ENCODE measurements at places on chromosomes 5 and 9. TPM values are rescaled to one million over a fixed set of nuclear protein-coding genes. Genes with fewer than 3 reads are reported as not detected.

GRCh38 chr5:149344151-149344550 is 1.1 kb upstream of the GRPEL2 start:
- peak overlapping the region; percentile 49 for H3K4me3 ChIP-seq
- H3K27ac ChIP-seq = peak overlapping the region; percentile 28
- DNase-seq = no peak
- peaks cover 34% of the 10 kb centered on the region for H3K4me1 ChIP-seq
- H3K36me3 ChIP-seq = peaks cover 35% of the 10 kb centered on the region
- peaks cover 9% of the 10 kb centered on the region for H3K27me3 ChIP-seq

DNA sequence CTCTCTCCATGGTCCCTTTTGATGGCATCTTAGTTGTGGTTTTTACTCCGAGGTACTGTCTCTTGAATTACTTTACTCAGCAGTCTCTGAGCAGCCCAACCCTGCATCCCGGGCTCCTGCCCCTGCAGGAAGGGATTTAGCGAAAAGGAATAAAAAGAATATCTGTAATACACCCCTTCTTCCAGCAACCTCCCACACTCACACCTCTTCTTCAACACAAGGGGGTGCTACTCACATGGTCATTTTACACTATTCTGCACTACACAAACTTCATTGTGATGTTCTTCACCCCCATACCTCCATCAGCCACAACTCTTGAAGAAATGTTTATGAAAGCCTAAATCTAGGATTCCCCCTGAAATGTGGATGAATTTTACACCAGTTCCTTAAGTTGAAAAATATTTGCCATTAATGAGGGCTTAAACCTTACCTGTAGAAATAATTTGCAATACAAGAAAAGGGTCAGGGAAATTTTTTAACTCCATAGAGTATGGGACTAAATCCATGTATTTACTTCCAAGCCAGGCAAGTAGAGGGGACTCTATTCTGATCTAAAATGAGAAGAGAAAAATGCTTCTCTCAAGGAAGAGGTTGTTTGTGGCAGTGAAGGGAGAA is 26.0 kb downstream of the TPD52L3 start:
- H3K27me3 ChIP-seq = peaks cover 22% of the 10 kb centered on the region
- peaks cover 15% of the 10 kb centered on the region for H3K4me1 ChIP-seq
- no peak overlapping the region for H3K4me3 ChIP-seq
- H3K27ac ChIP-seq = no peak overlapping the region

GRCh38 chr5:127373858-127374491 is 83.4 kb downstream of the MEGF10 start:
- no peaks in the 10 kb centered on the region for H3K36me3 ChIP-seq
- H3K27ac ChIP-seq = no peak overlapping the region
- no peaks in the 10 kb centered on the region for H3K4me1 ChIP-seq
- H3K27me3 ChIP-seq = peaks cover 7% of the 10 kb centered on the region
- no peak overlapping the region for H3K4me3 ChIP-seq
- no peak for DNase-seq

GRCh38 chr5:67880876-67881275 is 334.7 kb upstream of the PIK3R1 start:
- DNase-seq = no peak
- H3K4me3 ChIP-seq = no peak overlapping the region
- H3K27ac ChIP-seq = no peak overlapping the region
- H3K27me3 ChIP-seq = no peaks in the 10 kb centered on the region

DNA sequence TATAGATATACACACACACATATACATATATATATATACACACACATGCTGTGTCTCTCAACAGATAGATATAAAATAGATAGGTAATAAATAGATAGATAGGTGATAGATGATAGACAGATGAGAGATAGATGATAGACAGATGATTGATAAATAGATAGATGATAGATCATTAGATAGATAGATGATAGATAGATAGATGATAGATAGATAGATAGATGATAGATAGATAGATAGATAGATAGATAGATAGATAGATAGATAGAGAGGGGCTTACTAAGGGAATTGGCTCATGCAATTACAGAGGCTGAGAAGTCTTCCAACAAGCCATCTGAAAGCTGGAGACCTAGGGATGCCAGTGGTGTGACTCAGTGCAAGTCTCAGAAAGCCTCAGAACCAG is 394.5 kb downstream of the ICE1 start:
- no peaks in the 10 kb centered on the region for H3K4me1 ChIP-seq
- no peak for DNase-seq
- no peak overlapping the region for H3K4me3 ChIP-seq
- H3K27ac ChIP-seq = no peak overlapping the region

DNA sequence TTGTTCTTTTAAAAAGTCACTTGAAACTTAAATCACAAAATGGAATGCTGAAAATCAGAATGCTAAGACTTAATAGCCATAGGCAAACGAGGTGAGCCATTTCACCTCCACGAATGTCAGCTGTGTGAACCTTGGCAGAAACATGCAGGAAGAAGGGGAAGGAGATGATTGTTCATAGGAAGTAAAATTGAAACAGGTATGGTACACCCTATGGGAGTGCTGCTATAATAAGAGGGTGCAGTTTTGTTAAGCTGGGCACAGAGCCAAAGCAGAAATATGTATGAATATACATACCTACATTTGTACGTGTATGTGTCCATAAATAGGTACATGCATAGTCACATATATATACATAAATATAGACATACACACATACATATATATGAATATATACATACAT is 51.0 kb upstream of the SPINK5 start:
- H3K36me3 ChIP-seq = no peaks in the 10 kb centered on the region
- DNase-seq = no peak
- no peak overlapping the region for H3K27ac ChIP-seq
- H3K4me1 ChIP-seq = no peaks in the 10 kb centered on the region
- no peak overlapping the region for H3K4me3 ChIP-seq

- no peak overlapping the region for H3K27ac ChIP-seq
- peaks cover 5% of the 10 kb centered on the region for H3K4me1 ChIP-seq
- H3K36me3 ChIP-seq = peaks cover 29% of the 10 kb centered on the region
These were observed 23.1 kb downstream of the SMAD5 start for GRCh38 chr5:136155761-136156160.

DNA sequence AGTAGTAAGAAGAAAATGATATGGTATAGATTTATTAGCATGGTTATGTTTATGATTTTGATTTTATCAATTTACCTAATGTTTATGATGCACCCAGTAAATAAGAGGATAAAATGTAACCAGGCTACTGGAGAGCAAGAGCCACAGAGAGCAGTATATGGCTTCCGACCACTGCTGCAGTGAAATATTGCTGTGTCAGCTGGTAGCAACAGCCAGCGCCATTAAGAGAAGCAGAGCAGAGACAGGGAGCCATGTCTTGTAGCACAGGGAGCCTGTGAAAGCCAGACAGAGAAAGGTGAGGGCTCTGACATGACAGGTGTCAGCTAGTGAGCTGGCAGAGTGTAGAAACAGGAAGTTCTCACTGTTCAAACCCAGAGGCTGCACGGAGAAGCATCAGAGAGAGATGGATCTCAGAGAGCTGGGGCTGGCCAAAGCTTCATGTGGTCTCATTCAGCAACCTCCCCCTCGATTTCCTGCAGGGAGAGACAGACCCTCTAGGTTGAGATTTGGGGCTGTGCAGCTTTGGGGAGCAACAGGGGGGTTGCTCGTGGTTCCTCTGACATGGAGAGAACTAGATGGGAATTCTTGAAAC is 202.1 kb downstream of the MED10 start:
- H3K27ac ChIP-seq = no peak overlapping the region
- H3K36me3 ChIP-seq = no peaks in the 10 kb centered on the region
- DNase-seq = no peak
- peaks cover 3% of the 10 kb centered on the region for H3K27me3 ChIP-seq
- H3K4me1 ChIP-seq = no peaks in the 10 kb centered on the region

GRCh38 chr9:3585606-3586005 is 59.8 kb upstream of the RFX3 start:
- no peak overlapping the region for H3K27ac ChIP-seq
- peaks cover 54% of the 10 kb centered on the region for H3K36me3 ChIP-seq
- no peak for DNase-seq
- H3K4me3 ChIP-seq = no peak overlapping the region
- H3K4me1 ChIP-seq = no peaks in the 10 kb centered on the region

- H3K36me3 ChIP-seq = no peaks in the 10 kb centered on the region
- no peaks in the 10 kb centered on the region for H3K27me3 ChIP-seq
- H3K4me3 ChIP-seq = no peak overlapping the region
- no peak for DNase-seq
These were observed 795.6 kb downstream of the PTPRD start for GRCh38 chr9:9817176-9817575.

GRCh38 chr9:12933957-12934356 is 159.1 kb downstream of the LURAP1L start:
- no peak overlapping the region for H3K27ac ChIP-seq
- DNase-seq = no peak
- H3K4me3 ChIP-seq = no peak overlapping the region
- no peaks in the 10 kb centered on the region for H3K4me1 ChIP-seq

- H3K4me3 ChIP-seq = no peak overlapping the region
- no peaks in the 10 kb centered on the region for H3K36me3 ChIP-seq
- H3K4me1 ChIP-seq = no peaks in the 10 kb centered on the region
- H3K27me3 ChIP-seq = no peaks in the 10 kb centered on the region
- H3K27ac ChIP-seq = no peak overlapping the region
- DNase-seq = no peak
These were observed 416.2 kb downstream of the IRX2 start for GRCh38 chr5:2335125-2335732.

DNA sequence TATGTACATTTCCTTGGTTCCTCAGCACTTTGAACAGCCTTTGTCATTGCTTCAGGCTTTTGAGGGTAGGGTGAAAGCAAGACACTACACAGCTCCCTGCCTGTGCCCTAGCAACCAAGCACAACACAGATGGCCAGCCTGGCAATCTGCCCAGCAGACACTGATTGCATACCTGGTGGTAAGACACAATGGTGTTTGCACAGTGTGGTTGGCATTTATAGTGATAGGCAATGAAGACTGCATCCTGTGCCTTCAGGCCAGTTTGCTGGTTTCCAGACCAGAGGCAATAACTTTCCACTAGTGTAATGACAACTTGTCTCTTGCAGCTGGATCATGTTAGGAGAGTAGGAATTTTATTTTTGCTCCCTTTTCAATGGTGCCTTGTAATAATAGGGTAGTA is 144.5 kb upstream of the TNC start:
- H3K36me3 ChIP-seq = no peaks in the 10 kb centered on the region
- DNase-seq = no peak
- no peaks in the 10 kb centered on the region for H3K4me1 ChIP-seq
- H3K27ac ChIP-seq = no peak overlapping the region
- no peak overlapping the region for H3K4me3 ChIP-seq

Gene PAPPA
- total RNA-seq = not detected

Gene CDH10
- total RNA-seq = not detected

Gene PAEP
- not detected for total RNA-seq
